CD4-positive, alpha-beta T cell treated with Interleukin-12 subunit alpha and Interleukin-12 subunit beta, for 1 hour (primary cell): ENCODE measurements at places on chromosomes 6 and 20.

DNA sequence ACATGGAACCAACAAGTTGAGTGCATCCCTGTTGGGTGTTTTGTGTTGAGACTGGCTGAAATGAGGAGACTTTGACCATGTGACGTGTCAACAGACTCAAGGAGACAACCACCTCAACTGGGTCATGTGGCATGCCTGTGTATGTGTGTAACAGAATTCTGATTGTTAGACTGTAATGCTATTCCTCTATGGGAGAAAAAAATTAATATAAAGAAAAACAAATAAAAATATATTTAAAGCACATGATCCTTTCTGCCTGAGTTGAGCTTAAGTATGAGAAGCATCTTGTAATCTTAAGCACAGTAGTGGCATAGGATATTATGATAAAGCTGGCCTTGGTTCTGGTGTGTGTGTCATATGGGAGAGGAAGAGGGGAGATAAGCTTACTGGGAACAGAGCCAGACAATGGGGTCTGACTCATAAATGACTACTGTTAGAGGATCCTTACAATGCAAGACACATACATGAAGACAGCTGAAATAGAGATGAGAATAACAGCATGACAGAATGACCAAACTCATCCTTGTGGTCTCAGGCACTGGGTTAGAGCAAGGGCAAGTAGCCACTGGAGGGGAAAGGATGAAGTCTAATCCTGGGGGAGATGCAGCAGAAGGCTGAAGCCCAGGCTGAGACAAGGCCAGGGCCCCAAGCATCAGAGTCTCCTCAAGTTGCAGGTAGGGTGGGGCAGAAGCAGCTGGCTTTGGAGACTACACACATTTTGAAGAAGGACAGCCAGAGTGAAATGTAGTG is 9.2 kb downstream of the TP53INP2 start:
- no peak for DNase-seq

- no peak for DNase-seq
Observed at GRCh38 chr6:167949121-167949684, 48.3 kb upstream of the KIF25 start.

- no peak for DNase-seq
Observed at GRCh38 chr6:134004714-134005113, 47.7 kb downstream of the SLC2A12 start.

- no peak for DNase-seq
Observed at GRCh38 chr6:129008591-129008990, 125.7 kb downstream of the LAMA2 start.

GRCh38 chr6:145530454-145530853 is 204.9 kb downstream of the EPM2A start:
- DNase-seq = no peak

DNA sequence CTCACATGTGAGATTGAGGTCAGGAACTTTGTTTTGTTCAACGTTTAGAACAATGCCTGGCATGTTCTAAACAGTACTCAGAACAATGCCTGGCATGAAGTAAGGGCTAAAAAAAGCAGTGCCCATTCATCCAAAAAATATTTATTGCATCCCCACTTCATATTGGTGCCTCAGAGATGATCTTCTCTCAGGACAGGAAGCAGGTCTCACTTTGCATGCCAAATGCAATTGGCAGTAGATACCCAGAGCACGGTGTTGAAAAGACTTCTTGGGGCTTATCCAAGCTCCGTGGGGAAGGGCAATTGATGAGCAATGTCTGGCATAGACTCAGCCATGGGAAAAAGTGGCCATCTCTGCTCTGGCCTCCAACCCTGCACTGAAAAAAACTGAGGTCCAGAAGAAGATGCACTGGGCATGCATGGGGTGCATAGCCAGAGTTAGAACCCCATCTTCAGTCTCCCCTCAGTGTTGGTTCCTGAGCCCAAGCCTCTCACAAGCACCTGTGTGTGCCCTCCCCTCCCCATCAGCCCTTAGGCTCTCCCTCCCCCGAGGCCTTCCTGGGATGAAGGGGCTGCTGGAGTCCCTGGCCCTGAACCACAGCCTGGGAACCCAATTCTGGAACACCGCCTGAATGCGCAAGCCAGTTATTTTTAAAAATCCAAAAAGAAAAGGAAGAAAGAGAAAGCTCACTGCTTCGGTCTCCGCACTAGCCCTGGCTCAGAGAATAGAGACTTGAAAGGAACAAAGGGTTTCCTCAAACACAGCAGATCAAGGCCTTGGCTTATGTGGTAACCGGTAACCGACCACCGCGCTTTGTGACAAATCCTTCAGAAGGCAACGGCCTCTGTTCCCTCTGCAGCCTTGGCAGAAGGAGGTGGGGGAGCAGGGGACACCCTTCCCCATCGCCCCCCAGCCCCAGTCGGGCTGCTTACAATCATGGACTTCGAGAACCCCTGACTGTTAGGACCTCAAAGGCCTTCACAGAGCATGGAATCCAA is 78.5 kb upstream of the SIRPA start:
- no peak for DNase-seq

- no peak for DNase-seq
Observed at GRCh38 chr6:834866-835265, 141.9 kb upstream of the EXOC2 start.

DNA sequence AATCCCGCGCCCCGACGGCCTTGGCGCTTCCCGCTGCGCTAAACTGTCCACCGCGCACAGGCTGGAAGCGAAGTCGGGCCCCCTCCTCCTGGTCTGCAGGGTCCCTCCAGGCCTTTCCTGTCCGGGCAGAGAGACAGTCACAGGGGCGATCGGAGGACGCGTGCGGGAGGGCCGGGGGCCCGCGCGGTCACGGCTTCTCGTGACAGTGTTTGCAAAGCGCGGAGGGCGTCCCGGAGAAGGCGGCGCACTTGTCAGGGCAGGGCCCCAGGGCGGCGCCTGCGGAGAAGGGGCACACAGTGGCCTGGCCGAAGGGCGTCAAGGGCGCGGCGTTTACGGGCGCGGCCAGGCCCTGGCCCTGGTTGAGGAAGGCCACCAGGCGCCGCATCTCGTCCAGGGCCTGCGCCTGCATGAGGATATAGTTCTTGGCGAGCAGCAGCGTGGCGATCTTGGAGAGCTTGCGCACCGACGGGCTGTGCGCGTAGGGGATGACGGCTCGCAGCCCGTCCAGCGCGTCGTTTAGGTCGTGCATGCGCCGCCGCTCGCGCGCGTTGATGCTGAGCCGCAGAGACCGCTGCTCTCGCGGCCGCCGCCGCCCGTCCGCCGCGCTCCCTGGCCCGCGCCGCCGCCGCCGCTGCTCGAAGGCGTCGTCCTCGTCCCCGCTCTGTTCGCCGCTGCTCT is 763 bp downstream of the BHLHE23 start:
- no peak for DNase-seq

GRCh38 chr6:28895131-28895812 is 28.5 kb downstream of the TRIM27 start:
- peak; percentile 96 for DNase-seq

DNA sequence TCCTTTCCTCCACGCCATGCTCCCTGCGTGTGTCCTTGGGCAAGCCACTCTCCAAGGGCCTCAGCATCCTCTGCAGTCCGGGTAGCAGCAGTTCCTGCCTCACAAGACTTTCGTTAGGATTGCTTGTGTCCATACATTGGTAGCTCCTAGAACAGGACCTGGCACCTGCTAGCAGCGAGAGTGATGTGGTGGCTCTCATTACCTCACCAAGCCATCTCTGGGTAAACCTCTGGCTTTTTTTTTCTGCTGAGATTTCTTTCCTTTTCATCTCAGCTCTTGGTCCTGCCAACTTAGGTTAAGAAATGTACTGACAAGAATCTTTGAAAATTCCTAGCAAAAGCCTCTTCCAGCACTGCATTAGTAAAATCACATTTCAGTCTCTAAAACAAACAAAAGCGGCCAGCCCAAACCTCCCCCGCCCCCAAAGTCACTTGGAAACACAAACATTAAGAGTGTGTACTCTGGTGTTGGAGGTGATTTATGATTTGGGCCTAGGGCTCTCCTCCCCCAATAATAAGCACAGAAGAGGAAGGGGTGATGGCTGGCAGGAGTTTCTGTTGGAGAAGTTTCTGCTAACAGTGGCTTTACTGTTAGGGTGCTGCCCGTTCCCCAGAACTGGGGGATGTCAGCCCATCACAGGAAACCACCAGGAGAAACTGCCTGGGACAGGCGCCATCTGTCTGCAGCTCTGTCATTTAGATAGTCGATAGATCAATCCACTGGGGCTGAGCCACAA is 199.2 kb downstream of the CD83 start:
- DNase-seq = peak; percentile 3

- DNase-seq = peak; percentile 6
Observed at GRCh38 chr6:4647414-4648365, 128.5 kb upstream of the CDYL start.

DNA sequence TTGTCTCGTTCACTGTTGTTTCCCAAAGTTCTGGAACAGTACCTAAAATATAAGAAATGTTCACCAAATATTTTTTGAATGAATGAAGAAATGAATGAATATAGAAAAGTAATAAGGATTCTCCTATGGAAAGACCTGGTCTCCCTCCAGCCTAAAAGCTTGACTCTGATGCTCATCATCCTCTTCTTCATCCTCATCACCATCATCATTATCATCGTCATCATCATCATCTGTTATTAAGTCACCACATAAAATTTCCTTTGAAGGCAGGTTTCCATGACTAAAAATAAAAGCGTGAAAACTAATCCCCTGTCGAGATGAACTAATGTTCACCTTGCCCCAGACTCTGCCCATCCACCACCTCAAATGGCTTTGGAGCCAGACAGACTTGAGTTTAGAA is 216.9 kb upstream of the PRND start:
- no peak for DNase-seq

- no peak for DNase-seq
Observed at GRCh38 chr20:57083072-57083471, 183.4 kb downstream of the BMP7 start.

DNA sequence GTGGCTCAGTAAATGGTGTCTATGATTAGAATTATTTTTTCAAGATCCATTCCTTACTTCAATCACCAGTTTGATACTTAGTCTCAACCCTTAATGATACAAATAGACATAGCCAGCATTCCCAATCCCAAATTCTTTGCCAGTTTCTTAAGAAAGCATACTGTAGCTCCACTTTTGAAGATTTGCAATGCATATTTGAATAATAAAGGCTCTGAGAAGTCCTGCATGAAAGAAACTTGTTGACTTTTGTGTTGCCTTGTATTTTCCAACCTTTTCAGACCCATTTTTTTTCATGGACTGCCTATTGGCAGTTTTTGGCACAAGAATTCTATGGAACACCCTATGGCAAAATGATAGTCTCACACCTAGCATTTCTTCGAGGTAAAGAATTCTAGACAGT is 215.6 kb upstream of the CHD6 start:
- no peak for DNase-seq

DNA sequence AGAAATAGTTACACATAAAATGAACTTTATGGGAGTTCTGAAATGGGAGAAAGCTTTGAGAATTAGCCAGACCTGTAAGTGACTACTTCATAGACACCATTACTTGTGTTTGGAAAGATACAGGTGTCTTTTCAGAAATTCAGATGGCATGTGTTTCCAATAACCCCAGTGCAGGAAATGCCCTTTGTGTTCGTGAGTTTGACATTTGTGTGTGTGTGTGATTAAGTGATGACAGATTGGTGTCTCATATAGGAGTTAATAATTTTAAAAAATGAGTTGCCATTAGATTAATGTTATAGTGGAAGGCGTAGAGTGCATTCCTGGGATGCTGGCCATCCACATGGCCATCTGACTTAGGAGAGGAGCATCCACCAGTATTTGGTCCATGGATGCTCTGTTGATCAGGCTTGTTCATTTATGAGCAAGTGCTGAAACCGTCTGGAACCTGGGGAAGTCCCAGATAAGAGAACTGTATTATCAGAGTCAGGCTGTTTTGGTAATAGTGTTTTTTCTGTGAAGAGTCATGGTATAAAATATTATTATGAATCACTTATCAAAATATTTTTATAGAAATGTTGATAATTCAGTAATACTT is 3.1 kb downstream of the STK4 start:
- DNase-seq = peak; percentile 66

DNA sequence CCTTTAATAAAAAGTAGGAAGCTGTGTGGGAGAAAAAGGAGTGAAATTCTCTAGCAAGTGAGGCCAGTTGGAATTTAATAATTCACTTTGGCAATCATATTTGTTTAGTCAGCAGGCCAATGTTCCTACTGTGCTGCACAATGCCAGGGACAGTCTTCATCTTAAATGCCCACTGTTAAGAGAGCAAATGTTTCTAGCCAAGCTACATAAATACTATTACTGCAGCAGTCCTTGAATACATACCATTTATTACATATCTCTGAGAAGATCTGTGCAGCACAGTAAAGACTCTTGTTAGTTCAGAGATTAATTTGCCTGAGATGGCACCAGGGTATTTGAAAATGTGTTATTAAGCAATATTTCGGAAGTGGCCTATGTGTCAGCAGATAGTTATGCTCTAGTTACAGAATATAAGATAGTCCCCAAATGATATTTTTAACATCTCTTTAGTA is 105.4 kb downstream of the OGFRL1 start:
- no peak for DNase-seq

- no peak for DNase-seq
Observed at GRCh38 chr20:19740512-19740911, 17.5 kb upstream of the RIN2 start.

GRCh38 chr20:44706301-44707017 is 8.7 kb upstream of the CCN5 start:
- no peak for DNase-seq

DNA sequence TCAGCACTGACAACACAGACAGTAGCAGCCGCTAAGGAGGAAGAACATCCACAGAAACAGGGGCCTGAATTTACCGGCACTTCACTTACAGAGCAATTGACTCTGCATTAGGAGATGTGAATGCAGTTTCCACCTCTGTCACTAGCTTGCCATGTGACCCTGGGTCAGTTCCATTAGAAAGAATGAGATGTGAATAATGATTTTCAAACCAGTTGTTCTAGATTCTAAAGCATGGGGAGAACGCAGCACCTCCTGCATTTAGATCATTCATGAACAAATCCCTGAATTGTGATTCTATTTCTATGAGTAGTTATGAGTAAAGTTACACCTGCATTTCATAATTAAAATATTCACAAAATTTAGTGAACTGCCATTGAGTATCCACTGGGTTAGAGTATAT is 197.3 kb upstream of the EXOC2 start:
- no peak for DNase-seq

GRCh38 chr20:45051204-45052060 is 49.5 kb downstream of the KCNS1 start:
- DNase-seq = no peak

DNA sequence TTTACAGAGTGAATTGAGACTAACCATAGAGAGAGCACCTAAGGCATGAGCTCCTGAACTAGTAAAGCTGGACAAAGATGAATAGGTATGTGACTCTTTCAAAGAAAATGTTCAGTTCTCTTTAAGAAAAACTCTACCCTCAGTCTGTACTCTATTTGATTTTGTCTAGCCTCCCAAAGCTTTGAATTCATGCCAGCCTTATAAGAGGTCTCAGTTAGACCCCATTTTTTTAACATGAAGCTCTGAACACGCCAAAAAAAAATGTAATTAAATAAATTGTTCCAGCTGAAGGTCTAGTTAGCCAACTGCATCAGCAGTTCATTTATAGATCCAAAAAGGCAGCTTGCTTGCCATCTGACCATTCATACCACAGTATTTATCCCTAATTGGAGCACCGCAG is 71.6 kb downstream of the COL9A1 start:
- no peak for DNase-seq
